IMR-90 (cell line): ENCODE measurements at places on chromosomes 11 and 22. TPM values are rescaled to one million over a fixed set of nuclear protein-coding genes. Genes with fewer than 3 reads are reported as not detected.

GRCh38 chr22:27347951-27348350, 453.6 kb downstream of the MN1 start:
- DNase-seq = no peak

DNA sequence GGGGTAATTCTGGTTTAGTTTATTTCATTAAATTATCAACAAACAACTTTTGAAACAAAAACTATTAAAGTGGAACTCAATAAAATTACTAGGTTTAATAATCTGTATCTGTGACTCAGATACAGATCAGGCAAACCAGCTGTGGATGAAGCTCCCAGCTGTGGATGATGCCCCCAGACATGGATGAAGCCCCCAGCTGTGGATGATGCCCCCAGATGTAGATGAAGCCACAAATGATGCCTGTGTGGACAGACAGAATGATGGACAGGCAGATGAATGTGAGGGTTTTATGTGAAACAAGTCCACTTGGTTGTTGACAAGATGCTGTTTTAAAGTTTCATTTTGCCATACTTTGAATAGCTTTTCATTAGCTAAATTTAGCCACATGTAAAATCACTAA, 5.8 kb upstream of the ZNF74 start:
- no peak for DNase-seq

CASP1 gene
- 11.1 and 12.5 TPM in 2 replicates for polyA plus RNA-seq

DNA sequence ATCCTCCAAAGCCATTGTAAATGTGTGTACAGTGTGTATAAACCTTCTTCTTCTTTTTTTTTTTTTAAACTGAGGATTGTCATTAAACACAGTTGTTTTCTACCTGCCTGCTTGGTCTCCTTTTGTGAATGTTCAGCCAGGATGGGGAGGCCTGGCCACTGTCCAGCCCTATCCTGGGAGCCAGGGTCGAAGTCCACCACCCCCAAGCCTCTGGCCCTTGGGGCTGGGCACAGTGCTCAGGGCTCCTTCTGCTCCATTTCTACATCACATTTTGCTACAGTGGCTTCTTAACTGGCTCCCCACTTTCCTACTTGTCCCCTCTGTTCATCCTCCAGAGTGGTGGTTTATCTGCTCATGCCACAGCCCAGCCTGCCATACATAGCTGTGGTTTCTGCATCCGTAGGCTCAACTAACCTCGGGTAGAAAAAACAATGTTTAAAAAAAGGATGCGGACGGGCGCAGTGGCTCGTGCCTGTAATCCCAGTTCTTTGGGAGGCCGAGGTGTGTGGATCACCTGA, 2.5 kb upstream of the SMARCB1 start:
- DNase-seq = peak; percentile 41

OR8K1 gene
- not detected in 2 replicates for polyA plus RNA-seq

GRCh38 chr22:24049211-24049610, 38.1 kb downstream of the CABIN1 start:
- no peak for DNase-seq

DNA sequence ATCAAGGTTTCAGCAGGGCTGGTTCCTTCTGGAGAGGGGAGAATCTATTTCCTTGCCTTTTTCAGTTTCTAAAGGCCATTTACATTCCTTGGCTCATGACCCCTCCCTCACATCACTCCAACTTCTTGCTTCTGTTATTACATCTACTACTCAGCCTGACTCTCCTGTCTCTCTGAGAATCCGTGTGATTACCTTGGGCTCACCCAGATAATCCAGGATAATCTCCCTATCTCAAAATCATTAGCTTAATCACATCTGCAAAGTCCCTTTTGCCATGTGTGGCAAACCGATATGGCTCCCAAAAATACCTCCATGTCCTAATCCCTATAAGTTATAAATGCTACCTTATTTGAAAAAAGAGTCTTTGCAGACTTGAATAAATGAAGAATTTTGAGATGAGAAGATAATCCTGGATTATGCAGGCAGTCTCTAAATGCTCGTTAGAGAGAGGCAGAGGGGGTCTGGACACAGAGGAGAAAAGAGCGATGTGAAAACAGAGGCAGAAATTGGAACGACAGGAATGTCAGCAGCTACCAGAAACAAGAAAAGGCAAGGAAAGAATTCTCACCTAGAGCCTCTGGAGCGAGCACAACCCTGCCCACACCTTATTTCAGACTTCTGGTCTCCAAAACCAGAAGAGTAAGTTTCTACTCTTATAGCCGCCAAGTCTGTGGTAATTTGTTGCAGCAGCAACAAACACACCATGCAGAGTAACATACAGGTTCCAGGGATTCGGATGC, 23.6 kb upstream of the ARHGAP32 start:
- DNase-seq = no peak

DNA sequence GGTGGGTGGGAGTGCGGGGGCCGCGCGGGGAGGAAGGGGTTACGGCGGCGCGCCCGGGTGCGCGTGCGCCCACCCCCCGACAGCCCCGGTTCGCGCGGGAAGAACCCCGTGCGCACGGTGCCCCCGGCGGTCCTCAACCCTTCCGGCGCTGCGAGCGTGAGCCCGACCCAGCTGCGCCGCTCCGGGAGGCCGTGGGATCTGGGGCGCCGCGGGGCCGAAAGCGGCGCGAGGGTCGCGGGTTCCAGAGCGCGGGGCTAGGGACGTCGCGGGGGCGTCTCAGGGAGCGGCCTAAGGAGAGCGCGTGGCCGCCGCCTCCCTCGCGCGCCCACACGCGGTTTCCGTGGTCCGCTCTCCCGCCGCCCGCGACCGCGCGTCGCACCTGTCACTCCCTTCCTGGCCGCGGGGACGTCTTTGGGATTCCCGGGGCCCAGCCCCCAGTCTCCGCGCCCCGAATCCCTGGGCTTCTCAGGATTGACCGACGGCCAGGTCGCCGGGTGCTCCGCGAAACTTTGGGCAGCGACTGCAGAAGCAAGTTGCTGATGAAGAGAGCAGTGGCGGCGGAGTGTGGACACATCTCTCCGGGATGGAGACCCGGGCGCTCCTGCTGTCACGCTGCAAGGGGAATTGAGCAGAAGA, 582 bp downstream of the SREBF2 start:
- DNase-seq = no peak

DNA sequence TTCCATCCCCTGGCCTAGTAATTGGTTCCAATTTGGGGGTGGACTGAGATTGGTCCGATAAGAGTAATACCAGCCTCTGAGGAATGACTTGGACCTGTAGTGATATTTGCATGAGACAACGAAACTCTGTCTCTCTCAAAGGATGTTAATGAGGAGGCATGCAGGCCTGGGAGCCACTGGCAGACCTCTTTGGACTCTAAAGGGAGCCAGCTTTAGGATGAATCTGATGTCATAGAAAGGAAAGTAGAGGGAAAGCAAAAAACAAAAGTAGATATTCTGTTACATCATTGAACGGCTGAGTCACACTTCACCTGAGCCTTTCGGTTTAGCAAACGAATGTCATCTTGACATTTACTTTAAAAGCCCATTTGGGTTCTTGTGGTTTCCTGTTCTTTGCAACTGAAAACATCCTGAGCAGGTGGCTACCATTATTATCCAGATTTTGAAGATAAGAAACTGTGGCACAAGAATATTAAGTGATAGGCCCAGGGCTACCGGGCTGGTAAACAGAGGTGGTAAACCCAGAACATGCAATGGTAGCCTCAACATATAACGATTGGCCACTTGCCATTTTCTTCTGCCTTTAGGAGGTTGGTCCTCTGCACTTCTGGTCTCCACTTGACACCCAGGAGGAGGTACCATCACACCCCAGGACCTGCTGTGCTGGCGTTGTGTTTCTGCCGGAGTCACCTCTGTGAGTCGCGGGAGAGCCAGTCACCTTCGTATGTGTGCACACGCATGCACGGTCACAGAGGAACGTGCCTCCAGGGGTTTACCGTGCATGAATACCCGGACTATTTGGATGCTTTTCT, 42.7 kb downstream of the RTL6 start:
- DNase-seq = no peak

DNA sequence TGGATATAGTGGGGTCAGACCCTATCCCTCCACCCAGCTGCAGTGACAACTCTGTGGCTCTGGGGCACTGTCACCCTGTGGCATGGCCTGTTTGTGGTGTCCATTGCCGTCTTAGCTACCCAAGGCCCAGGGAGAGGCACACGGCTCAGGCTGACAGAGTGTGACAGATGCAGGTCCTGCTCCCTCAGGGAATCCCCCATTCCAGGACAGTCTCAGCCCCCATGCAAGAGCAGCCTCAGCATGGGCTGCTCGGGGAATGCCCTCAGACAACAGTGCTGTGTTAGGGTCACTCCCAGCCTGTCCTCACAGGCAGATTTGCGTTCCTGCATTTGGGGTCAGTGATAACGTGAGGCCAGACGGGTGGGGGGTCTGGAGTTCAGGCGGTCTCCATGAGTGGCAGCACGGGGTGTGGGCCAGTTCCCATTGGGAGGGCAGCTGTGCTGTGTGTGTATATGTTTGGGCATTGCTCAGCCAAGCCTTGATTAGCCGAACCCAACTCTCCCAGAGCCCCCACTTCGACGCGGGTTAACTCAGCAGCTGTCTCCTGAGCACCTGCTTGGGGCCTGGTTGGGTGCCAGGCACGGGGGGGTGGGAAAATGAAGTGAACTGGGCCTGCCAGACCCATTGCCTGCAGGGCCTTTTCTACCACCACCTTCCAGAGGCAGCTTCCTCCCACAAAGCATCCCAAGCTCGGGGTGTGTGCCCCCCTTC, 5.3 kb upstream of the KCNQ1OT1 start:
- no peak for DNase-seq

CD248 gene
- polyA plus RNA-seq = 209 and 223 TPM in 2 replicates

DNA sequence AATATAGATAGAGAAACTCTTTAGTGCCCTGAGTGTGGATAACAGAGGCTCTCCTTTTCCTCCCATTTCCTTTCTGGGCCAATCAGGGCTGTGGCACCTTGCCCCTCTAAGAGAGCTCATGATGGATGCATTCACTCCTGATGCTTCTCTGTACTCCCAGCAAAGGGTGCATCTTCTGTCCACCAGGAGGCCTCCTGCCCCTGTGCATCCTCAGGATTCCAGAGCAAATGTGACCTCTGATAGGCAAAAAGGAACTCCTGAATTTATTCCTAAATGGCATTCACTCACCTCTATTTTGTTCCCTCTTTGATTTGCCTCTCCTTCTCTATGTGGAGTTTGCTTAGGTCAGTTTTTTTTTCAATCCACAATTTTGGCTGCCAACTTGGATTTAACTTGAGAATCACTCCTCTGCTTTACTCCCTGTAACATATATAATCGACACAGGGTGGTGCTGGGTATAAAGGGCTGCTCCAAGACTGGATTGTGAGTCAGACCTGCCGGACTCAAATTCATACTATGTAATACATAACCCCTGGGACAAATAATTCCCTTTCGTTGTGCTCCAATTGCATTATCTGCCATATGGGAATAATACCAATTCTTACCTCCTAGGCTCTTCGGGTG, 1.1 kb upstream of the MRGPRX4 start:
- no peak for DNase-seq

DNA sequence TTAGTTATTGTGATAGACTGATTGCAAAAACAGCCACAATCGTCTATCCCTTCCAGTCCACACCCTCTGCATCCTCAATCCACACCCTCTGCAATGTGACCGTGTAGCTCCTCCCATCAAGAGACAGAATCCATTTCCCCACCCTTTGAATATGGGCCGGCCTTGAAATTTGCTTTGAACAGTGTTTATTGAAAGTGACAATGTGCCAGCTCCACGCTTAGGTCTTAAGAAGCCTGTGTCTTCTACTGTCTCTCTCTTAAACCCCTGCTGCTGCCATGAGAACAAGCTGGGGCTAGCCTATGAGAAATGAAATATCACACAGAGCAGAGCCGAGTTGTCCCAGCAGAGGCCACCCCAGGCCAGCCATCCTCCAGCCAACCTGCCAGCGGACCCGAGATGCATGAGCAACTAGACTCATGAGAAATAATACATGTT, 22.3 kb upstream of the MICAL2 start:
- DNase-seq = peak; percentile 77

SCUBE2 gene
- 0.43 and 0.53 TPM in 2 replicates for polyA plus RNA-seq

DNA sequence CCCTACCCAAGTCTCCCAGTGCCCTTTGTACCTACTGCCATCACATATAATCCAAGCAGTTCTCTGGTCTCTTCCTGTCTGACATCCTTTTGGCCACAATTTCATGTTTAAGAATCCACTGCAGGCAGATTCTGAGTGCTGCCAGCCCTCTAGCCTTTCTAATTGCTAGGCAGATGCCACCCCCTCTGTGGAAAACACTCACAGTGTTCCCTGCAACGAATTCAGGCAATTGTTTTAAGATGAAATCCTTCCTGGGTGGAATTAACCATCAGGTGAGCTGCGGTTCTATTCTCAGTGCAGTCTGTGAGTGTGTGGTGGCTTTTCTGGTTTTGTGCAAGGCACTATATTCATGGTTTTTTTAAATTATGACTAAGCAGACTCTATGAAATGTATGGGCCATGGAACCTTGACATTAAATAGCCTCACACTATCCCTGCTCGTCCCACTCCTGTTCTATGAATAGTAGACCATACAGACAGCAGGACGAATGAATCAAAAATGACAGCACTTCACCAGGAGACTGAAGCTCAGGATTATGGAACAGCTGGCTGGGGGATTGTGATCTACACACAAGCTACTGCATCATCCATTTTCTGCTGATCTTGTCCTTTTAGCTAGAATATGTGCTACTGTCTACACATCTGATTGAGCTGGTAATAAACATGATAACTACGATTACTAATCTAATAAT, 29.8 kb upstream of the BMAL1 start:
- DNase-seq = no peak

TIMM10 gene
- polyA plus RNA-seq = 135 and 148 TPM in 2 replicates

GRCh38 chr11:127061947-127062346, 61.4 kb upstream of the KIRREL3 start:
- DNase-seq = no peak

DNA sequence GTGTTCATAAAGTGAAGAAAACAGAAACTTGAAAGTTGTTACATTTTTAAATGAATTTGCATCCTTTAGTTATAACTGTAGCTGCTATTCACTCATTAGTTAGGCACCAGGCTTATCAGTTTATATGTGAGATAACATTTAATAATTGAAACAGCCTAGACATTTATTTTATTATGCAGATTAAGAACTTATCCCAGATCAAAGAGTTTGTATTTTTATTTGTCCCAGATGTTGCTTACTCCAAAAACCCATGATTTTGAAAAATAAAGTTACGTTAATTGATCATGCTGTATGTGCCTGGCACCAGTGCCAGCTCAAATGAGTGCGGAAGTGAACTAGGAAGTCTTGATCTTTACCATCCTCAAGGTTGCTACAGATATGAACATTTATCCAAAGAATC, 172.7 kb upstream of the CARD18 start:
- DNase-seq = no peak

DNA sequence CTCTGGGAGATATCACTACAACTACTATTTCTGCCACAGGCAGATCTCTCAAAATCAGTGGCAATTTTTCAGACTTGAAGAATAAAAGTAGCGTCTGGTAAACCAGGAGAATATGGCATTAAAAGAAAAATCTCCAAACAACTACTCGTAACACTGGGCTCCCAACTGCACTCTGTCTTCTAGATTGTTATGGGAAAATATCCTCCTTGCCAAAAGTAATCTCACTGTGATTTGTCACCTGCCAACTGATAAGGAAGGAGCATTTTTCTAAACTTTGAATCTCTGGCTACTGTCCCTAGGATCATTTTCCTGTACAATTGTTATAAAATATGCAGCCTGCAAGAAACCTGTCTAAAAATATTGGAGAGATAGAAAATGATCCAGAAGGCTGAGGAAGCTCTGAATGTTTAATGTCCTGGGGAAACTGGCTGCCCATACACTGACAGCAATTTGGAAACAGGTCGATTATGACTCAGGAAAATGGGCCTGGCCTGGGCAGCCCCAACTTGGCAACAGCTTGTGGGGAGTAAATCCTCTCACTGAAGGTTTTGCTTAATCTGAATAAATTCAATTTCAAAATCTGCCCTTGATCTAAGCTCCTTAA, 90.5 kb upstream of the DBX1 start:
- DNase-seq = no peak

MRGPRX4 gene
- 0.05 TPM in 1 of 2 replicates, not detected in the other for polyA plus RNA-seq
